ENCODE measurements at places on chromosomes 2 and 18.
A peak's percentile ranks its signal among the peaks of the same experiment; 100 is the strongest.

- DNase-seq = peak; percentile 86
These were observed 110.2 kb upstream of the UNC80 start for GRCh38 chr2:209661286-209661894.

DNA sequence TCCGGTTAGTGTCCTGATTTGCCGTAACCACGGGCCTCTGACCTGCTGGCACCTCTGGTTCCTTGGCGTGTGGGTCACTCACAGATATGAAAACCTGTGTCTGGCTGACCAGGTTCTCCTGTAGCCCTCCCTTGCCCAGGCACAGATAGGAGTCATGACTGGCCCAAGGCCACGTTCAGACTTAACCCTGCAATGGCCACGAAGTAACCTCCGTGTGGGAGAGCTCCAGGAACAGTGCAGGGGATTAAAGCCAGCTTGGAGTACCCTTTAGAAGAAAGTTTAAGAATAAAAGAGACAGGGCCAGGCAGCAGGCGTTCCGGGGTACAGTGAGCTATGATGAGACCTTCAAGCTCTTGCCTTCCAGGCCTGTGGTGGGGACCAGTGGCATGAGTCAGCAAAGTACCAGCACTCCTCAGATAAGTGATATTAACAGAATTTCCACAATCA, 25.5 kb downstream of the CENPO start:
- DNase-seq = no peak

DNA sequence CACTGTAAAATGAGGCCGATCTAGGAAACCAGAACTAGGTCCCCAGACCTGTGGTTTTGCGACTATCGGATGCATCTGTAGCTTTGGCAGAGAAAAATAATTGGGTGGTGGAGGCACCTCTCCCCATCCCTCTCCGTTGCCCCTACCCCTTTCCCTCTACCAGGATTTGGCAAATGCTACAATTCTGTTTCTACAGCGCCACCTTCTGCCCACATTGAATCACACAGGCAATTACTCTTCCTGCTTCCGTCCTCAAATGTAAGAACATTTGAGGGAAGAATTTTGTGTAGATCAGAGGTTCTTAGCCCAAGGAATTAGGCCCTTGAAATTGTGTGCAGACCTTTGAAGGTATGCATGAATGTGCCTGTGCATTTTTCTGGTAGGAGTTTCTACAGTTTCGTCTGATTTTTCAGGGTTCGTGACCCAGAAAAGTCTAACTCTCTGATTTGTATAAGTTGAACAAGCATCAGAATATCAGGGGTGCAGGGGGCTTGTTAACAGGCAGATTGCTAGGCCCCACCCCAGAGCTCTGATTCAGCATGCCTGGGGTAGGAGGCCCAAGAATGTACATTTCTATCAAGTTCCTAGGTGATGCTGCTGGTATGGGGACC, 11.2 kb downstream of the ATP6V1B1 start:
- DNase-seq = peak; percentile 93

DNA sequence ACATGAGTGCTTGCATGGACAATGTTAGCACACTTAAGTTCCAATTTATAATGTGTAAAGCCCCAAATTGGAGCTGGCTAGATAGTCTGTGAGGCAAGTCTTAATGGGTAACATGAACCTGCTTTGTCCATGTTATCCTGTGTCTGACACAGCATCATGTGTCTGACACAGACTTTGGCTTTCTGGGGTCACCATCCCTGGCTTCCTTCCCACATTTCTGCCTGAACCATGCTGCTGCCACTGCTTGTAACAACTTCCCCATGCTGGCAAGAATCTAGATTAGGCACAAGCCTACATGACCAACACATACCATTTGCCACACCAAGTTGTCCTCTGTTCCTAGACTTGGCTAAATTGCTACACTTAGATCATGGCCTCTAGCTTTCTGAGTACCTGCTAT, 49.8 kb upstream of the ZBTB7C start:
- no peak for DNase-seq

GRCh38 chr2:45119855-45120254, 110.6 kb upstream of the SIX2 start:
- DNase-seq = no peak

- DNase-seq = no peak
These were observed 117.9 kb downstream of the TANC1 start for GRCh38 chr2:159086342-159086741.

GRCh38 chr2:134276381-134277172, 22.7 kb downstream of the MGAT5 start:
- no peak for DNase-seq

GRCh38 chr2:79876430-79876829, 363.6 kb downstream of the CTNNA2 start:
- peak; percentile 63 for DNase-seq

DNA sequence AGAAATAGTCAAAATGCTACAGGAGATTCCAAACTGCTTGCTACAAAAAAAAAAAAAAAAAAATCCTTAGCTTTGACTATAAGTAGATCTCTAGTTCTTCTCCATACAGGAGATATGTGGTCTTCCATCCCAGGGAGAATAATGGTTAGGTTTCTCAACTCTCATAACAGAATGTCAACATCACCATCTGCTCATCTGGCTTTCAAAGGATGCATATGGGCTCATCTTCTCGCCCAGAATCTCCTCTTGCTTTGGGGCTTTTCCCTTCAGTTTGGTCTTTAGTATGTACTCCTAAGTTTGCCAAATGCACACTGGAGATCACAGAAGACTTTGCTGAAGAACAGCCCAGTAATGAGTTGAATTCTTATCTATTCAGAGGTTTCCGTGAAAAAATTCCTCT, 240.7 kb downstream of the NRXN1 start:
- DNase-seq = no peak

- no peak for DNase-seq
These were observed 51.8 kb downstream of the ATIC start for GRCh38 chr2:215363461-215364156.

GRCh38 chr2:142140434-142140845, 9.6 kb upstream of the LRP1B start:
- DNase-seq = peak; percentile 78

GRCh38 chr2:239509373-239510143, 108.7 kb upstream of the HDAC4 start:
- DNase-seq = no peak

DNA sequence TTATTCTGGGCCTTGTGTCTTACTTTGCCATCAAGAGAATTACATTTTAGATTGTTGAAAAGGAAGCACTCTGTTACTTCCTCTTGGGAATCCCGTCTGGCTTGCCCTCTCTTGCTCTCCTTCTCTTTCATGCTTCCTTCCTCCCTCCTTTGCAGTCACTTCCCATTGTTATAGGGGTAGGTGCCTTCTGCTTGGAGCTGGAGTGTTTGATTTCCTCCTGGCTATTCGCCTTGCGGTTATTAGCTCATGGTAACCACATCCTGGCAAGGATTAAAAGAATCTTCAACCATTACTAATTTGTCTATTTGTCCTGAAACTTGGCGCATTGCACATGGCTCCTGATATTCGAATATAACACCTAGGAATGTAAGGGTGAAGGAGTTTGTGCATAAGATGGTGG, 115.0 kb downstream of the CERS6 start:
- no peak for DNase-seq

- peak; percentile 22 for DNase-seq
These were observed 30.9 kb downstream of the OSBPL6 start for GRCh38 chr2:178225006-178225805.

Data from eye (tissue), 1 donor.